Activated CD8-positive, alpha-beta memory T cell treated with anti-CD3 and anti-CD28 coated beads for 1 hour (primary cell): ENCODE measurements at places on chromosomes 4 and X.

DNA sequence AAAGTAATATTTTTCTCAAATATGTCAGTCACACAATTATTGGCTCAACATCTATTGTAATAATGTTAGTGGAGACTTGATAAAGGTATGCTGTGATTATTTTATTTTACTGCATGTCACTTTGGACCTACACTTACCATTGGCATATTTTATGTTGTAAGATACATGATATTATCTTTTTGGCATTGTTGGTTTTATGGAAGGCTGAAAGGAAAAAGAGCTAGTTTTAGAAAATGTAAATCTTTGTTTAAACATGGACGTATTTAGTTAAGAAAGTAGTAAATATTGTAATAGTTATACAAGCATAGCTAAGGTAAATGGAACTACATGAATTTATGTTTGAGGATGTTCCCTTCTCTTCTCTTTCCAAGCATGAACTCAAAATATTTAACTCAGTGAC, 1399.3 kb downstream of the STIM2 start:
- DNase-seq = no peak

- no peak for DNase-seq
Observed at GRCh38 chrX:136112778-136113177, 34.6 kb upstream of the FHL1 start.

- DNase-seq = no peak
Observed at GRCh38 chr4:28443801-28444412, 1583.3 kb downstream of the STIM2 start.

- DNase-seq = peak; percentile 11
Observed at GRCh38 chr4:145234091-145234706, 53.8 kb upstream of the OTUD4 start.
